ENCODE measurements at places on chromosomes 7 and 10.

GRCh38 chr10:5484205-5484604 is 15.2 kb downstream of the CALML5 start:
- peak; percentile 63 for DNase-seq

DNA sequence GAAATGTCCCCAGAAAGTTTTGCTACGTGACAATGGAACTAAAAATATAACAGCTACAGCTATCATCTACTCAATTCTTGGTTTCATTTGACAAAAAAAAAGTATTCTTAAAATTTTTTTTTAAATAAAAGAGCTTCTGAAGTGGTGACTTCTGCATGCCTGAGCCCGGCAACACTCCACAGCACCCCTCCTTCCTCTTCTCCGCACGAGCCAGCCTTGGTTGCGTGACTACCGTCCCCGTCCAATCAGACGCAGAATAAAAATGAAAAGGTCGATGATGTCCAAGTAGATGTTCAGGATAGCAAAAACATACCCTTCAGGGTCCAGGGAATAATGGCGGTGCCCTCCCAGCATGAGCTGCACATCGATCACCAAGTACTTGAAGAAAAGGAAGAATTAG is 34.5 kb upstream of the GATAD1 start:
- no peak for DNase-seq

DNA sequence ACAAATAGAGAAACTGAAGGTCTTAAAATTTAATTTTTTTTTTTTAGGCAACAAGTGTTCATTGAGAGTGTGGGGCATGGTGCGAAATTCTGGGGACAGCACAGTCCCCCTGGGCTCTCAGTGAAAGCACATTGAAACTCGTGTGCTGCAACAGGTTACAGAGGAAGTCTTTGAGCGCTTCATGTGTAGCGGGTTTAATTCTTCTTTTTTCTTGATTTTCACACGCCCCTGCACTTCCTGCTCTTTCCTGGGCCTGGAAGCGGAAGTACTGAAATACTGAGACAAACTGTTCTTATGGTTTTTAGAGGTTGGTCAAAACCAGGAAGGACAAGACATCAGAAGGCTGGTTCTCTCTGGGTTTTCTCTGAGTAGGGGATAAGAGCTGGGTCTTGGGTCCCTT is 203.5 kb downstream of the PTEN start:
- DNase-seq, result no peak

DNA sequence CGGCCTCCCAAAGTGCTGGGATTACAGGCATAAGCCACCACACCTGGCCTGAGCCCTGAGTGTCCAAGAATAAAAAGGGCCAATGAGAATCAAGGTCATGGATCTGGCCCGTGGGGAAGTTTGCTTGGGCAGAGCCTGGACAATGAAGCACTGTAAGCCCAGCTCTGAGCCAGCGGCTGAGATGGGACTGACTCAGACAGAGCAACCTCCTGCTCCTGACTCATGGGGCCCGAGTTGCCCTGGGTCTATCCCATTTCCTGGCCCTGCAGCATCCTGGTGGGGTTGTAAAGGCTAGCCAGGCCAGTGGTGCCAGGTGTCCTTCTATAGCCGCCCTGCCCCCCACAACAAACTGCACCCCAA is 5.2 kb upstream of the MYH16 start:
- peak; percentile 96 for DNase-seq

GRCh38 chr10:18455086-18455884 is 196.1 kb downstream of the NSUN6 start:
- no peak for DNase-seq

DNA sequence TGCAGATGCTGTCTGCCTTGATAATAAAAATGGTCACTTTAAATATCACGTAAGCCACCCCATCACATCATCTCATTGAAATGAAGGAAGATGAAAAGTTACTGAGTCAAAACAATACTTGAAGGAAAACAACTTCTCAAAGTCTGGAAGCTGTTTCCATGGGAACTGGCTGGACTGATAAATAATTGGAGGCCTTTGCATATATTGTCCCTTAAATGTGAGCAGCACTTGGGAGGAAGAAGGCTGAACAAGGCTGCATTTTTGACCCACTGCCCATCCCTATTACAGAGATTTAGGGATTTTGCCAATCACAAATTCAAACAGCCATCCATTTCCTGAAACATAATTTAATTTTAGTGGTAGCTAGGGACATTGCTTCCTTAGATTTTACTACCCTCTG is 18.2 kb upstream of the MAGI2 start:
- no peak for DNase-seq
